HuH-7 (cell line): ENCODE measurements at places on chromosomes 3 and 15.

- no peak for DNase-seq
These were observed 371.7 kb upstream of the RGMA start for GRCh38 chr15:93460717-93461116.

- DNase-seq, result no peak
These were observed 17.1 kb downstream of the P2RY12 start for GRCh38 chr3:151367448-151367847.

- DNase-seq, result peak; percentile 51
These were observed 12.6 kb upstream of the ADPGK start for GRCh38 chr15:72796210-72796514.

- DNase-seq, result no peak
These were observed 61.1 kb downstream of the ST6GAL1 start for GRCh38 chr3:186991470-186991869.

DNA sequence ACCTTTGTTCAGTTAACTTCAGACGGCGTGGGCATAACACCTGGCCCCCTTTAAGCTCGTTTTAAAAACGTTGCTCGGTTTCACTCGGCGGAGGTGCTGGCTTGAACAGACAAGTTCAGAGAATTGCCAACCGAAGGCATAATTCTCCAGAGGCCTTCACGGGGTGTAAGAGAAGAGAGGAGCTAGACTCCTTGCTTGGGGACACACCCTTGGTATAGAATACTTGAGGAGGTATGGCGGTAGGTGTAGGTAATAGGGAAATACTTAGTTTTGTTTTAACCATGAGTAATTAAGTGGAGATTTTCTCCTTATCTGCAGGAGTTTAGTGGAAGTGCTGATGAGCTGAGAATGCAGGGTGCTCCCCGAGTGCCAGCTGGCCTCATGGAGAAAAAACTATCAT lies 921 bp downstream of the FBXL2 start:
- DNase-seq, result no peak

GRCh38 chr3:65343736-65344135 lies 655.9 kb upstream of the ADAMTS9 start:
- DNase-seq, result no peak

DNA sequence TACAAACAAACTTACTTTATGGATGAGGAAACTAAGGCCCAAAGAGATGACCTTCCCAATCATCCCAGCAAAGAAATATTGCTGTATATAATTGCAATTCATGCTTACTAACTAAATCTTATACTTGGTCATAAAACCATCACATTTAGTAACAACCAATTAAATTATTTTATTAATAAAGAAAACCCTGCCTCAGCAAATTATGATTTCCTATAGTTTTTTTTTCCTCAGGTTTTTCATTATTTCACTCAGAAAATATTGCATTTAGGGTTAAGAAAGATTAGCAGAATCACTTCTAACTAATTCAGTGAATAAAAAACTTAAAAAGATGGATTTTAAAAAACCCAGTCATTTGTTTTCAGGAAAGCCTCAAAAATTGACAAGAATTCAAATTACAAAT lies 86.5 kb upstream of the GADL1 start:
- no peak for DNase-seq

DNA sequence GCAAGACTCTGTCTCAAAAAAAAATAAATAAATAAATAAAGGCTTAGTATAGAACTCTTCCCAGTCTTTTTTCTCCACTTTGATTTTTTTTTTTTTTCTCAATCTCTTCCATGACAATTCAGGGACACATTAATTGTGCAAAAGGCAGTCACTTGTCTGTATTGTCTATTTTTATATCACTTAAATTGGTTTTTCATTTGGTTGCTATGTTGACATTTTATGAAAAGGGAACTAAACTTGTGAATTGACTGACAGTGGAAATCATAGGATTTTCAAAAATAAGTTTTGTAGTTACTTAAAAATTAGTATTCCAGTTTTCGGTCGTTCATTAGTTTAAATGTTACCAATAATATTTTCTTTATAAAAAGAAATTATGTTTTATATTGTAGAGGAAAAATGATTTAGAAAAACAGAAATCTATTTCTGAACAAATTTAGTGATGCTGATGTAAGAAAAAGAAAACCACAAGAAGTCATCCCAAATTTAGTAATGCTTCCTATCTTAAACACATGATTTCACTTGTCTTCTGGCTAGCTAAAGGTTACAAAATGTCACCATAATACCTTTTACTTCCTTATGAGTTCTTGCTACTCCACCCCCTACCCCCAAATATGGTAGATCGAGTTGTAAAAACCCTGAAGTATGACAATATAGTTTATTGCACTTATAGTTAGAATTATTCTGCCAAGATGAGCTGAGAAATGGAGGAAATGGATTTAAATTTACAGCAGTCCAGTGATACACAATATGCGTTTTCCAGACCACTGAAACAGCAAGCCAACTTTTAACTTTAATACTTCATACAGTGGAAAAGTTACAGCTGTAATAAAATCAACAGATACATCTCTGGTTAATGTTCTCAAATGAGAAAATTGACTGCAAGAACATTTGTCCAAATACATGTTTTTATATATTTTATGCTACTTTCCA lies 37.0 kb downstream of the PPARG start:
- DNase-seq, result no peak

DNA sequence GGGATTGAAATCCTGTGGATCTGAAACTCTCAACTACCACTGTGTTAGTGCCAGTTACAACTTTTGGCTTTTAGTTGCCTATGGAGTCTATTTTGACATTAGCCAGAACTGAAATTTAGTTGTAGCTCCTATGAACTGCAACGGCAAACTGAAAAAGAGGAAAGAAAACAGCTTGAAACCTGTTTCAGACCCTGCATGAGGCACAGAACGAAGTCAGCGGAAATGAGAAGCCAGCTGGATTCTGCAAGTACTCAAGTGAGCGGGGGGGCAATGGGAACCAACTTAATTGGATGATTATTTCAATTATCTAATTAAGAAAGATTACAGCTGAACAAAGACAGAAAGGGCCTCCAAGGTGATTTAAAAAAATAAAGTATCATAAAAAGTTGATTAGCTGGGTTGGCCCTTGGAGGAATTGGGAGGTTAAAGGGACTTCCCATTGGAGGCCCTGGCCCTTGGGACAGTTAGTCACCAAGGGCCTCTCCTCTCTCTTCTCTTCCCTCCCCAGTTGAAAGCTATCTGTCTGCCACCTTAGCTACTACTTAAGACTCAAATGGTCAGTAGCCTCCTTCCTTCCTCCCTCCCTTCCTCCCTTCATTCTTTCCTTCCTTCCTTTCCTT lies 352.1 kb downstream of the SHQ1 start:
- no peak for DNase-seq

GRCh38 chr3:146100180-146100579 lies 60.8 kb downstream of the PLOD2 start:
- no peak for DNase-seq

DNA sequence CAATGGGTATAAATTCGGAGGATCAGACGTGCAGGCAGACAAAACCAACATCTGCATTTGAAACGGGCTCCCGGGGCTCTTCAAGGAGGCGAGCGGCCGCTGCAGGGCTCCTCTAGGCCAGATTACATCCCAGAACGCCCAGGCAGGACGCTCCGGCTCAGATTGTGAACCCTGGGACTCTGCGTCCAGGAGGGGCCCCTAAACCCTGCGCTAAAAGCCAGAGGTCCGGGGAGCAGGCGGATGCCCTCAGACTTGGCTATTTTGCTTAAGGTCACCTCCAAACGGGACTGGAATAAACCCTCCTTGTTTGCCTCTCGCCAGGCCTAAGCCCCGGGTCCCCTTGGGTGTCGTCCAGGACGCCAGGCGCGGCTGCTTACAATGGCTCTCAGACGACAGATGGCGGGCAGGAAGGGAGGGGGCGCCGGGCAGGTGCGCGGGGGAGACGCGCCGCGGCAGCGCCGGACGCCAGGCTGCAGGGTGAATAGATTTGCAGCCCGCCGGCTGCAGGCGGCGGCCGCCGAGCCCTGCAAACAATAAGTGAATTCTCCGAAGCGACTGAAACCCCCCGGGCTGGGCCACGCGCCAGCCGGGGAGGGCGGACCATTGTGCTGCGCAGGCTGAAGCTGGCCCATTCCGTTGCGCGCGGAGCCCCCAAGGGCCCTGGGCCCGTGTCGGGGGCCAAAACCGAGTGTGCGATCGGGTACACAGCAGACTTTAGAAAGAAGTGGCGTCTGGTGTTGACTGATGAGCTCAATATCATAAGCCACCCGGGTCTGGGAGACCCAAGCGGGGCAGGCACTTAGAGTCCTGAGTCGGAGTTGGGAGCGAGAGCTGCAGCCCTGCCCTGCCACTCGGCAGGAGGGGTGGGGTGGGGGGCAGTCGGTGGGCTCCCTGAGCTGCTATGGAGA lies 32.3 kb upstream of the AMOTL2 start:
- peak; percentile 36 for DNase-seq

DNA sequence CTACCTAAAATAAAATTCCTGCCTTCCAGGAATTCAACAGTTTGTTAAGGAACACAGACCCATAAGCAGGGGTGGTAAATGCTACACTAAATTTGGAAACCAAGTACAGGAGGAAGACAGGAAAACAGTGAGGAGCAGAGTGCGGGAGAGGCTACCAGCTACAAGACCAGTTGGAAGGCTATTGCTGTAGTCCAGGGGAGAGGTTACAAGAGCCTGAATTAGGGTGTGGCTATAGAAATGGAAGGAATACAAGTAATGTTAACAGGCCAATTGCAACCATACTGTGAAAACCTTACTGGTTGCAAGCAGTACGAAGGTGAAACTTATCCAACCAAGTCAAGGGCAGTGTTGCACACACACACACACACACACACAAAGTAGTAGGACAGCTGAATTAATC lies 880 bp upstream of the ARMC8 start:
- DNase-seq, result no peak

- no peak for DNase-seq
These were observed 210.2 kb downstream of the TJP1 start for GRCh38 chr15:29612096-29612495.

DNA sequence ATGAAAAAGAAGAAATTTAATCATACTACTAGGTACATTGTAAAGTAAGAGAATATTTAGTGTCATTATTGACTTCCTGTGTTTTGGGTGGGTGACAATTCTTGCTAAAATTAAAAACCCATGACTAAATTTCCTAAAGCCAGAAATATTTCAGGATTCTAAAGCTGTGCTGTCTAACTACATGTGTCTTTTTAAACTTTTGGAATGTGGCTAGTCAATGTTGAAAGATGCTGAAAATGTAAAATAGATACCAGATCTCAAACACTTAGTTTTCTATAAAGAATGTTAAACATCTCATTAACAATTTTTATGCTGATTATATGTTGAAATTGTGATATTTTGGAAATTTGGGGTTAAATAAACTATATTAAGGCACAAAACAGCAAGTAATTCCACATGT lies 308.9 kb upstream of the TMCO5A start:
- DNase-seq, result no peak

DNA sequence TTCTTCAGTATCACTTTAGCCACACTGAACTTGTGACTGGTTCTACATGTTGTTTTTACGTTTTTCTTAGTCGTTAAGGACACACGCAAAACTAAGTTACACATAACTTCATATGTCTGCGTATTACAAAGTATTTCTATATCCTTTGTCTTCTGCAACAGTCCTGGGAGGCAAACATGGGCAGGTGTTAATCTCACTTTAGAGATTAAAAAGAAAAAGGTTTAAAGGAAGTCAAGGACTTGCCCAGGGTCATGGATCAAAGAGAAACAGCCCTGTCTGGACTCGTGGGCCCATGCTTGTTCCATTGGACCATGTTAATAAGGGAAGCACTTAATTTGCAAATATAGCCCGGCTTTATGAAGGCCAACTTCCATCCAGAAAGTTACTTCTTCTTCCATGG lies 98.6 kb upstream of the LPP start:
- no peak for DNase-seq

GRCh38 chr3:129577366-129577765 lies 29.1 kb downstream of the PLXND1 start:
- DNase-seq, result no peak

DNA sequence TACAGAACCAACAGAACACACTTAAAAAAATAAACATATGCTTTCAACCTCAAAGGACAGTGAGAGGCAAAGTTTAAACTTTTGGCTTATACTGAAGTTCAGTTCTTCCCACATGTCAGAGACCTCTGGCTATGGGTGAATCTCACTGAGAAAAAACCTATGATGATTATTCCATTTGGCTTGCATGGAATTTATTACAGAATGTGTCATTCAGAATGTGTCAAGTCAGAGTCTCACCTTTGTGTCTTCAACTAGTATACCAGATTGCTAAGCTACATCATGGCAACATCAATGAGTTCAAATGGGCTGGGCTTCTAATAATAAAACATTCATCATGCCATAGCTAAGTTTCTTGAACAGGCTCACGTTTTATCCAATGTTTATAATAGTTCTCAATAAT lies 987.0 kb downstream of the NTRK3 start:
- DNase-seq, result no peak

DNA sequence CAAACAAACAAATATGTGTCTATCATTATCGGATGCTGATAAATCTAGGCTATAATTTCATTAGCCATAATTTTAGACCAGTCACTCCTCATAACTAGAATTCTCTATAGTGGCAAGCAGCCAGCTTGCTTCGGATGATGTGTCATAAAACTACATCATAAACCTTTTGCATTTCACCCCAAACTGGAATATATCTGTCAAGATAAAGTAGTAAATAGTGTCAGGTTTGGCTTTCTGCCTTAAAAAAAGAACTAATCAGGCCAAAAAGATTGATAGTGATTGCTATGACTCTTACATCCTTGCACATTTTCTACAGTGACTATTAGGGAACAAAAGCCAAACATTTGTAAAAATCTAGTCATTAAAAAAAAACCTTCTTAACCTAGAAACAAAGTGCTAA lies 51.0 kb downstream of the DPPA2 start:
- no peak for DNase-seq

DNA sequence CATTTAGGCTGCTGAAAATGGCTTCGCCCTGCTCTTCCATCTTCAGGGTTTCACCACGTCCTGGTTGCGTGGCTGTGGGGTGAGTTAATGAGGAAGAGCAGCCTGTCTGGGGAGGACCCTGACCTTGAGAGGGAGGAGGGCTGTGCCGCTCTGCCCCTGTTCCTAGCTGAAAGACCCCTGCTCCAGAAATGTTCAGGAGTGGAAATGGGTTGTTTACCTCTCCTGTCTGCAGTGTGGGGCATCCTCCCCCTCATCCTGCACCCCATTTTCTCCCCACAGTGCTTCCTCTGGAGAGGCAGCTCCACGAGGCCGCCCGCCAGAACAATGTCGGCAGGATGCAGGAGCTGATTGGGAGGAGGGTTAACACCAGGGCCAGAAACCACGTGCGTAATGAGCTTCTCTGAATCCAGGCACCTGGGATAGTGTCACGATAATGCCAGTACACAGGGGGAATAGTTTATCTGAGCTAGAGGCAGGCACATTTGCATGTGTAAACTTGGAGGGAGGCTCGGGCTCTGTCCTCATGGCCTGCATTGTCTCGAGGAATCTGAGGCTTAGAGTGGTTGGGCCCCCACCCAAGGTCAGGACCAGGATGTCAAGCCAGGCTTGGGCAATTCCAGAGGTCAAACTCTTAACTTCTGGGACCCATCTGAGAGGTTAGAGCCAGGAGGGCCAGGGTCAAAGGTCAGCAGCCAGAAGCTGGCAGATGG lies 4.0 kb downstream of the ANKDD1A start:
- DNase-seq, result no peak
